ENCODE measurements at places on chromosomes 13 and 19. TPM values are rescaled to one million over a fixed set of nuclear protein-coding genes. Genes with fewer than 3 reads are reported as not detected.

DNA sequence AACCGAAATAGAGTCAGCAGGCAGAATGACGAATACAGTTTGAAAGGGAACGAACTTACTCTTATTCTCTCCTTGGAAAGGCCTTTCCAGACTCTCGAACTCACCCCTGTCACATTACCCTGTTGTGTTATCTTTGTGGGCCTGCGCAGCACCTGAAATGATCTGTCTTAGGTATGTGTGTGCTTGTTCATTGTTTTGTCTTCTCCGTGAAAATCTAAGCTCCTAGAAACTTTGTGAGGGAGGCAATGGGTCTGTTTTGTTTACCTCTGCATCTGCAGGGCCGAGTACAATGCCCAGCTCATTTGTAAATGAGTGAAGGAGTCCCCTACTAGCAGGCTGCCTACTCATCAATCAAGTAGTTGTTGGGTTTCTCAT is 19.6 kb downstream of the HMGB1 start:
- no peaks in the 10 kb centered on the region for H3K27me3 ChIP-seq
- peaks cover 14% of the 10 kb centered on the region for H3K4me1 ChIP-seq
- H3K27ac ChIP-seq: no peak overlapping the region

- H3K27ac ChIP-seq: no peak overlapping the region
- no peaks in the 10 kb centered on the region for H3K4me1 ChIP-seq
- no peak overlapping the region for H3K4me3 ChIP-seq
- no peak for DNase-seq
- H3K27me3 ChIP-seq: peaks cover 52% of the 10 kb centered on the region
Observed at GRCh38 chr13:111486801-111487200, 166.4 kb downstream of the TEX29 start.

DNA sequence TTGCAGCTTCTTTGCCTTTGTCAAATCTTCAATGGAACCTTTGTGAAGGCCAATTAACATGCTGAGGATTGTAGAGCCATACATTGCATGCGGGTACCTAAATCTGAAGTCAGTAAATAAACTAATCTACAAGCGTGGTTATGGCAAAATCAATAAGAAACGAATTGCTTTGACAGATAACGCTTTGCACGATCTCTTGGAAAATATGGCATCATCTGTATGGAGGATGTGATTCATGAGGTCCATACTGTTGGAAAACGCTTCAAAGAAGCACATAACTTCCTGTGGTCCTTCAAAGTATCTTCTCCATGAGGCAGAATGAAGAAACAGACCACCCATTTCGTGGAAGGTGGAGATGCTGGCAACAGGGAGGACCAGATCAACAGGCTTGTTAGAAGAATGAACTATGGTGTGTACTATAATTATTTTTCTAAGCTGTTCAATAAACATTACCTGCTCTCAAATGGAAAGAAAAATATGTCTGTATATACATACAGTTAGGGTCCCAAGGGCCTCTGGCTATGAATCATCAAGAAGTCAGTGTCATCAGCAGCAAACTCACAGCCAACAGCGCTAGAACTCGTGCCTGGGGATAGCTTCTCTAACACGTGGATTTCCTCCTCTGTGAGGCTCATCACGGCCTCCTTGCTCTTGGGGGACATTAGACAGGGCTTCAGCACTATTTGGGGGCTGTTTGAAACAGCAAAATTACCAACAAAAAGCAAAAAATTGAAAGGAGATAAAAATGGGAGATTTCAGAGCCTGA is 2.9 kb upstream of the CD70 start:
- H3K4me1 ChIP-seq: no peaks in the 10 kb centered on the region
- H3K36me3 ChIP-seq: no peaks in the 10 kb centered on the region
- H3K4me3 ChIP-seq: no peak overlapping the region
- no peak overlapping the region for H3K27ac ChIP-seq
- no peak for DNase-seq

DNA sequence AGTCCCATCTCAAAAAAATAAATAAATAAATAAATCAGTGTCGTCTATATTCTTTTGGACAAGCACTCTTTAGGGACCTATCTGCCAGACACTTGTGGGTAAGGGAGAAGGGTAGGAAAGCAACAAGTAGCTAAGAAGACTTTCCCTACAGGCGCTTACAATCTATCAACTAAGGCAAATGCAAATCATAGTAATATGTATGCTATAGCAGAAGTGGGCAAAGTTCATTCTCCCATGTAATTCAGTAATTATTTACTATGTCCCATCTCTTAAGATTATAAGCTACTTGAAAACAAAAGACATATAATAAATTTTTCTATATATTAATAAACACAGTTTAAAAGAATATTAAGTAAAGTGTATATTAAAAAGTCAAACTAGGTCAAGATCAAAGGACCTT is 16.5 kb downstream of the ELF1 start:
- H3K4me3 ChIP-seq: no peak overlapping the region
- H3K4me1 ChIP-seq: peaks cover 88% of the 10 kb centered on the region
- H3K27me3 ChIP-seq: no peaks in the 10 kb centered on the region
- H3K27ac ChIP-seq: peak overlapping the region; percentile 85
- peaks cover 7% of the 10 kb centered on the region for H3K36me3 ChIP-seq

DNA sequence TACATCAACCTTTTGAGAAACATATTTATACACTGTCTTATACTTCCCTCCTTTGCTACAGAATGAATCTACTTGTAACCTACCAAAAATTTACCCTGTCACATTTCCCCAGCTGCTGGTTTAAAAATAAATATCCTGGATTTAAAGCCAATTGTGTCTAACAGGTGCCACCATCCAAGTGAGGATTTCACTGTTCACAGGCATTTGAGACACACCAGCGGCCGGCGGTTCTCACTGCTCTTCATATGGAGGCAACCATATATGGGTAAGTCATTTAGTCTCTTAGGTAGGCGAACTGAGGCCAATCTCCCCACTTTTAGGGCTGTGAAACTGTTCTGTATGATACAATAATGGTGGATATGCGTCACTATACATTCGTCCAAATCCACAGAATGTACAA is 26.2 kb downstream of the SLC25A30 start:
- no peak for DNase-seq
- no peak overlapping the region for H3K4me3 ChIP-seq
- H3K36me3 ChIP-seq: peaks cover 27% of the 10 kb centered on the region
- H3K27ac ChIP-seq: no peak overlapping the region
- H3K27me3 ChIP-seq: no peaks in the 10 kb centered on the region

DNA sequence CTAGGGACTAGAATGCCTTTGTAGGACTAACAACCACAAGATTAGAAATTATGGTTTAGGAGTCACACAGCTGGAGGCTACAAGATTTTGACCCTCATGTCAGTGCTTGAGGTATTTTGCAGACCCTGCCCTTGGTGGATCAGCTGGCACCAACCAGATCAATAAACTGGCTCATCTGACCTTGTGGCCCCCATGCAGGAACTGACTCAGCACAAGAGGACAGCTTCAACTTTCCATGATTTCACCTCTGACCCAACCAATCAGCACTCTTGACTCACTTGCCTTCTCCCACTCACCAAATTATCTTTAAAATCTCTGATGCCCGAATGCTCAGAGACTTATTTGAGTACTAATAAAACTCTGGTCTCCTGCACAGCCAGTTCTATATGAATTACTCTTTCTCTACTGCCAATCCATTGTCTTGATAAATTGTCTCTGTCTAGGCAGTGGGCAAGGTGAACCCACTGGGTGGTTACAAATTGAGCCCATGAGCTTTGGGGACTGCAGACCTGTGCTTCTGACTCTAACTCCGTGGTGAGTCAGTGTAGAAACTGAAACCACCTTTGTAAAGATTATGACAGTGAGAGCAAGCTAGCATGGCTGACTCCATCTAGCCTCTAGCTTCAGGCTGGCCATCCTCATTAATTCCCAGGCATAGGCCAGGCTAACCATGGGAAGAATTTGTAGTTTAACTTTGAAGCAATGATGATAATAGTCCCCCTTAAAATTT is 33.9 kb upstream of the CEACAM8 start:
- no peaks in the 10 kb centered on the region for H3K36me3 ChIP-seq
- no peak overlapping the region for H3K27ac ChIP-seq
- no peaks in the 10 kb centered on the region for H3K27me3 ChIP-seq
- no peak for DNase-seq
- H3K4me1 ChIP-seq: no peaks in the 10 kb centered on the region

- DNase-seq: no peak
- H3K4me1 ChIP-seq: peaks cover 23% of the 10 kb centered on the region
- H3K27ac ChIP-seq: no peak within 1 kb of the TSS
- H3K36me3 ChIP-seq: no peaks in the 10 kb centered on the region
- H3K27me3 ChIP-seq: peaks cover 52% of the 10 kb centered on the region
Observed at GRCh38 chr19:38319421-38320258, at the start of gene KCNK6. KCNK6 (plus strand) TSS chr19:38319845; CDS start chr19:38319951, 106 bp downstream.

- no peak overlapping the region for H3K27ac ChIP-seq
- H3K27me3 ChIP-seq: no peaks in the 10 kb centered on the region
- no peaks in the 10 kb centered on the region for H3K36me3 ChIP-seq
- H3K4me3 ChIP-seq: no peak overlapping the region
- H3K4me1 ChIP-seq: no peaks in the 10 kb centered on the region
Observed at GRCh38 chr13:44158881-44159632, 214.6 kb upstream of the SERP2 start.

DNA sequence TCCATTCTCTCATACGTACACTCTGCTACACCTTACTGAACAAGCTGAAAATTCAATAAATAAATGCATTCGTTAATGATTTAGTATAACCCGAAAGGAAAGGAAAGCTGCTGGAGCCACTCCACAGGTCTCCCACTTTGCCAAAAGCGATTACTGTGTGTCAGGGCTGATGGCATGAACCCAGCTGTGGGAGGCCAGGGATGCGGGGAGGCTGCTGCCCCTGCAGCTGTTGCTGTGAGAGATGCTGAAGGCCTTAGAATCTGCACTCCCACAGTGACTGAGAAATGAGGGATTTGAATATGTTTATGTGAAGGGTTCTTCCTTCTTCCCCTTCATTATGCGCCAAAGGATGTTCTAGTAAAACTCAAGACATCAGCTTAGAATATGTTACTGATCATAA is 58.7 kb upstream of the NBEA start:
- no peak overlapping the region for H3K4me3 ChIP-seq
- no peak overlapping the region for H3K27ac ChIP-seq
- peaks cover 7% of the 10 kb centered on the region for H3K4me1 ChIP-seq
- no peak for DNase-seq
- no peaks in the 10 kb centered on the region for H3K36me3 ChIP-seq
- H3K27me3 ChIP-seq: peaks cover 3% of the 10 kb centered on the region

DNA sequence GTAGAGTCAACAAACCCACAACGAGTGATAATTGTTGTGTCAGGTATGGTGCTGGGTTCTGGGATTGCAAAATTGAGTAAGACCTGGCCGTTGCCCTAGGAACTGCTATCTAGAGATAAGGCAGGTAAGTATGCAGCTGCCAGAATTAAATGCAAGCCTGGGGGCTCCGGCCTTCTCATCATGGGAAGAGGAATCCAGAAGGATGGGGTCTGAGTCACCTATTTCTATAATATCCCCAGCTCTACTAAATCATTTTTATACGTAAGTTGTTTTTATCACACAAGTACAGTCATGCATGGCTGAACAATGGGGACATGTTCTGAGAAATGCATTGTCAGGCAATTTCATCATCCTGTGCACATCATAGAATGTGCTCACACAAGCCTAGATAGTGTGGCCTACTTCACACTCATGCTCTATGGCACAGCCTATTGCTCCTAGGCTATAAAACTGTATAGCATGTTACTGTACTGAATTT is 203.0 kb downstream of the KLF5 start:
- DNase-seq: no peak
- no peaks in the 10 kb centered on the region for H3K36me3 ChIP-seq
- H3K4me3 ChIP-seq: no peak overlapping the region
- H3K27ac ChIP-seq: no peak overlapping the region
- H3K27me3 ChIP-seq: peaks cover 5% of the 10 kb centered on the region

DNA sequence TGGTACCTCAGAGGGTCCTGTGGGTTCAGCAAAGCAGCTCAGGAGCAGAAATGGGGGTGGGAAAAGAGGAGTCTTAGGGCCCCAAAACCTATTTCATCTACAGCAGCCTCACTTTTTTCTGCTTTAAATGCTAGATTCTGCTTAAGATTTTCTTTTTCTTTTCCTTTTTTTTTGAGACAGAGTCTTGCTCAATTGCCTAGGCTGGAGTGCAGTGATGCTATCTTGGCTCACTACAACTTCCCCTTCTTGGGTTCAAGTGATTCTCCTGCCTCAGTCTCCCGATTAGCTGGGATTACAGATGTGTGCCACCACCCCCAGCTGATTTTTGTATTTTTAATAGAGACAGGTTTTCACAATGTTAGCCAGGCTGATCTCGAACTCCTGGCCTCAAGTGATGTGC is 30.7 kb upstream of the WDFY2 start:
- no peaks in the 10 kb centered on the region for H3K36me3 ChIP-seq
- no peak overlapping the region for H3K27ac ChIP-seq
- no peaks in the 10 kb centered on the region for H3K27me3 ChIP-seq

GRCh38 chr19:4042731-4043082 is 24.0 kb downstream of the ZBTB7A start:
- DNase-seq: no peak
- peaks cover 10% of the 10 kb centered on the region for H3K36me3 ChIP-seq
- H3K4me1 ChIP-seq: no peaks in the 10 kb centered on the region
- H3K27ac ChIP-seq: no peak overlapping the region

GRCh38 chr13:107139006-107139405 is 571.1 kb upstream of the ARGLU1 start:
- H3K27ac ChIP-seq: no peak overlapping the region
- DNase-seq: no peak
- H3K4me1 ChIP-seq: no peaks in the 10 kb centered on the region
- no peak overlapping the region for H3K4me3 ChIP-seq
- H3K36me3 ChIP-seq: no peaks in the 10 kb centered on the region

DNA sequence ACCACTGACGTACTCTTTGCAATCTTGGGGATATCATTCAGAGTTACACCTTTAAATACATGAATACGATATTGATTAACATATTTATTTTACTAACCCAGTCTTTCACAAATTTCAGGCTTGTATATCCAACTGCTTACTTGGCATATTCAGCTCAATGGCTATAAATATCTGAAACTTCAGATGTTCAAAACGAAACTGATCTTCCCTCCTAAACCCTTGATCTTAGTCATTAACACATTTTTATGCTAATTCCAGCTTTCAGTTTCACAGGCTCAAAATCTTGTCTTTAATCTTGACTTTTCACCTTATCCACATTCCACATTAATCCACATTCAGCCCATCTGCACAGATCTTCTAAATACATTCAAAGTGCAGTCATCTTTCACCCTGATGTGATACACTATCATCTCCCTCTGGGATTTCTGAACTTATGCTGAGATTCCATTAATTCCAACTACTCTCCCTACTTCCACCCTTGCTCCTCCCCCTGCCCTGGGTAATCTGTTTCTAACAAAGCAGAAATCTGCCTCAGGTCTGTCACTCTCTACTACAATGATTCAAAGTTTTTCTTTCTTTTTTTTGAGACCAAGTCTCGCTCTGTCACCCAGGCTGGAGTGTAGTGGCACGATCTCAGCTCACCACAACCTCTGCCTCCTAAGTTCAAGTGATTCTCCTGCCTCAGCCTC is 387.2 kb downstream of the GPC5 start:
- no peaks in the 10 kb centered on the region for H3K27me3 ChIP-seq
- no peaks in the 10 kb centered on the region for H3K4me1 ChIP-seq
- no peak overlapping the region for H3K4me3 ChIP-seq
- DNase-seq: no peak
- no peak overlapping the region for H3K27ac ChIP-seq

- H3K27me3 ChIP-seq: peaks cover 50% of the 10 kb centered on the region
- H3K27ac ChIP-seq: no peak overlapping the region
- no peak for DNase-seq
- no peaks in the 10 kb centered on the region for H3K36me3 ChIP-seq
Observed at GRCh38 chr13:114056205-114057013, 76.0 kb downstream of the RASA3 start.

DYRK1B gene
- total RNA-seq: 0.45 TPM

MRPS31 gene
- total RNA-seq: 43.5 TPM

RGCC gene
- total RNA-seq: 0.20 TPM

EDDM13 gene
- total RNA-seq: not detected

ZNF829 gene
- total RNA-seq: 0.86 TPM

SIGLEC10 gene
- not detected for total RNA-seq
